ENCODE measurements at places on chromosomes 5 and 9. TPM values are rescaled to one million over a fixed set of nuclear protein-coding genes. Genes with fewer than 3 reads are reported as not detected.

DNA sequence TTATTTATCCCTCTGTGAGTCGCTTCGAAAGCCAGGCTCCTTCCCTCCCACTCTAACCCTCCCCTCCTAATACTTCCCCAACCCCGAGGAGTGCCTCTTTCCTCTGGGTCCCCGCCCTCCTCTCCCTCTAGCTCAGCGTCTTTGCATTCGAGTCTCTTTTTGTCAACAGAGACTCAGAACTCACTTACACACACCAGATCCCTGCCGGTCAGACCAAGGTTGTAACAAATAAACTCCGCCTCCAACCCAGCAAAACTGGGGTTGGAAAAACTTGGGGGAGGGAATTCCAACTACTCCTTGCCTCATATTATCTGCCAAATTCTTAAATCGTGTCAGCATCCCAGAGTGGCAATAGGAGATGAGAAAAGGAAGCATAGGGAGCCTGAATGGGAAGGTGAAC is at the start of gene HTR1A:
TSS of gene HTR1A (minus strand) at position 167 of the 400 bp plus-strand sequence. CDS start 726 bp downstream, outside the sequence.
- no peak within 1 kb of the TSS for H3K27ac ChIP-seq
- no peak for DNase-seq
- H3K4me1 ChIP-seq = no peaks in the 10 kb centered on the region
- no peaks in the 10 kb centered on the region for H3K27me3 ChIP-seq
- no peak within 1 kb of the TSS for H3K4me3 ChIP-seq
- H3K36me3 ChIP-seq = no peaks in the 10 kb centered on the region

DNA sequence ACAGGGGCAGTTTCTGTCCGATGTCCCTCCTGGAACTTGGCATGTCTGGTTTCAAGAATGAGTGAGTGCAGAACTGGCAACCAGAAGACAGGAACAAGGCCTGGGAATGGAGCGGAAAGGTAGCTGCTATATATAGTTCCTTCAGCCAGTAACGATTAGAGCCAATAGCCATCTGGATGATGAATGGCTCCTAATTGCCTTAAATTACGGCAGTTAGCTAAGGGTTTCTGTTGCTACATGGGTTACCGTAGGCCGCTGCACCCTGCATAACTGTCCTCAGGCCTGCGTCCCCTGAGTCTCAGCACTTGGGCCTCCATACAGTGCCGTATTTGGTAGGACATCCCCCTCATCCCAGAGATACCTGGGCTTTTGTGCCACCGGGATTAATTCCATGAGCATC is 29.4 kb downstream of the WWC1 start:
- no peak overlapping the region for H3K27ac ChIP-seq
- H3K4me3 ChIP-seq = no peak overlapping the region
- no peak for DNase-seq

Gene SLC45A2
- not detected for polyA plus RNA-seq

Gene C1QTNF3
- polyA plus RNA-seq = 0.50 TPM

GRCh38 chr5:58937031-58937681 is 354.3 kb downstream of the RAB3C start:
- H3K4me3 ChIP-seq = no peak overlapping the region
- no peaks in the 10 kb centered on the region for H3K36me3 ChIP-seq
- H3K4me1 ChIP-seq = no peaks in the 10 kb centered on the region

- peaks cover 29% of the 10 kb centered on the region for H3K36me3 ChIP-seq
- H3K27ac ChIP-seq = no peak overlapping the region
- H3K4me1 ChIP-seq = no peaks in the 10 kb centered on the region
- no peaks in the 10 kb centered on the region for H3K27me3 ChIP-seq
- DNase-seq = no peak
Measured at GRCh38 chr5:53607886-53608285, 47.4 kb downstream of the NDUFS4 start.

DNA sequence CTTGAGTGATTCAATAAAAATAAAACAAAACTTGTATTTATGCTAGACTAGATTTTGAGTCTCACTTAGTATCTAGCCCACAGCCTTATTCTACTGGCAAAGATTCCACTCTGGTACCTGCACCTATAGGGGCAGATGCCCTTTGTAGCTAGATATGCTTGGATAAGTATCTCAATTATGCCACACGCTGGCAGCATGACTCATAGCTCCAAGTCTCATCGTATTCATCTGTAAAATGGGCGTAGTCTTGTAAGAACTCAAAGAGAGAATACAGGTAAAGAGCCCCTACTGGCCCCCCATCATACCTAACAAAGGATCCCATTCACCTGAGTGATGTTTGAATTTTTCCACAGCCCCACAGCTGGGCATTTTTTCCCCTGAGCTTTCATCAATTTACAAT is 45.9 kb upstream of the ASTN2 start:
- no peak overlapping the region for H3K27ac ChIP-seq
- no peak for DNase-seq
- H3K4me3 ChIP-seq = no peak overlapping the region
- H3K36me3 ChIP-seq = no peaks in the 10 kb centered on the region
- H3K4me1 ChIP-seq = no peaks in the 10 kb centered on the region

Gene RETREG1
- 3.5 TPM for polyA plus RNA-seq

Gene TYRP1
- not detected for polyA plus RNA-seq

- no peaks in the 10 kb centered on the region for H3K36me3 ChIP-seq
- DNase-seq = peak; percentile 30
- no peak overlapping the region for H3K4me3 ChIP-seq
- H3K27ac ChIP-seq = no peak overlapping the region
Measured at GRCh38 chr5:18311266-18311665, 677.0 kb downstream of the TAF11L14 start.

Gene MVB12B
- 2.8 TPM for polyA plus RNA-seq

DNA sequence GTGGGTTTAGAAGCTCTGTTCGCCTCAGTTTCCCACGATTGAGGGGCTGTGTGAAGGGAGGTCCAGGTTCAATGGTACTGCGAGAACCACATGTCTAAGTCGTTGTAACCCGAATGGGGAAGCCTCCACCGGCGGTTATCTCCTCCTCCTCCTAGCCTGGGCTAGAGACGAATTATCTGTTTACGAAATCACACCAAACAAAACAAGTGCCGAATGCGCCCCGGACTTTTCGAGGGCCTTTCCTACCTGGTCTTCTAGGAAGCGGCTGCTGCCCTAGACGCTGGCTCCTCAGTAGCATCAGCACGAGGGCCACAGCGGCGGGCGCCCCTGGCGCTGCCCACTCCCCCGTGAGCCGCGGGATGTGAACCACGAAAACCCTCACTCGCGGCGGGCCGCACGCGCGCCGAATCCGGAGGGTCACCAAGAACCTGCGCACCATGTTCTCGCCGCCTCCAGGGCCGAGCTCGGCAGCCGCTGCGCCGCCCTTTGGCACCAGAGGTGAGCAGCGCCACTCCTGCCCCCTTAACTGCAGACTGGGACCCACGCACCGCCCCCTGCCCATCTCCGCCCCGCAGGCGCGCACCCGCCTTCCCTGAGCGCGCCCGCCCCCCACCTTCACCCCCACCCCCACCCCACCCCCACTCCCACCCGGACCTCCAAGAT is at the start of gene CDKN2A:
TSS of gene CDKN2A (minus strand) at position 500 of the 663 bp plus-strand sequence.
- H3K27me3 ChIP-seq = peaks cover 78% of the 10 kb centered on the region
- H3K36me3 ChIP-seq = no peaks in the 10 kb centered on the region
- peak; percentile 54 for DNase-seq
- peak within 1 kb of the TSS; percentile 94 for H3K4me3 ChIP-seq
- H3K27ac ChIP-seq = peak within 1 kb of the TSS; percentile 76
- peaks cover 38% of the 10 kb centered on the region for H3K4me1 ChIP-seq

DNA sequence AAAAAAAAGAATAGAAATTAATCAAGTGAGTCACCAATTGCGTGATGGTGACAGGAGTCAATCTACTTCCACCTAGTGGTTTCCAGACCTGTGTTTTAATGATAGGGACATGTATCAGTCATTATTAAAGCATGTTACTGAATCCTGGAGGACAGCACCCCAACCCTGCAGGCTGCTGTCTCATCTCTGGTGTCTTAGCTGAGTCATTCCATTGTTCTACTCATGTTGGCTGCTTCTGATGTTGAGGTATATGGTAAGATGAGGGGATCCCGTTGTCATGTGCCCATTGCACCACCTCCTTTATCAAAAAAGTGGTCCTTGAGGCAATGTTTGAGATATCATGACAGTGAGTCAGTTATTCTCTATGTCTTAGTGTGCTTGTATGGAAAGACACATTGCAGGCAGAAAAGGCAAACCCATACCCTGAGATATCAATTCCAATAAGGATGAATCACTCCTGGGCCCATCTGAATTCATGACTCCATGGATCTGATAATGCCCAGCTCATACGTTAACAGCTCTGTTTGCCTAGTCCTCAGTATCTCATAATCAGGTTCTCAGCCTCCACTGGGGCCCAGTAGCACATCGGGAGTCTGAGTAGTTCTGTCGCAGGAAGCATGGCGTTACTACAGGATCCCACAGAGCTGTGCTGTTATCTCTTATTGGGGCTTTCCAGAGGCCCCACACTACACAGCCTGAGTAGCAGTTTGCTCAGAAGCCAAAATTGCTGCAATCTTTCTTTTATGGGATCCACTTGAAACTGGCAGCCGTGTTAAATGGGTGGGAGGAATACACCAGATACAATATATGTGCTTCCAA is 31.2 kb downstream of the HMGCS1 start:
- H3K4me3 ChIP-seq = no peak overlapping the region
- DNase-seq = no peak
- H3K4me1 ChIP-seq = no peaks in the 10 kb centered on the region
- H3K27ac ChIP-seq = no peak overlapping the region

- H3K27me3 ChIP-seq = no peaks in the 10 kb centered on the region
- H3K27ac ChIP-seq = no peak overlapping the region
Measured at GRCh38 chr5:180289966-180290365, 1.9 kb downstream of the MAPK9 start.

DNA sequence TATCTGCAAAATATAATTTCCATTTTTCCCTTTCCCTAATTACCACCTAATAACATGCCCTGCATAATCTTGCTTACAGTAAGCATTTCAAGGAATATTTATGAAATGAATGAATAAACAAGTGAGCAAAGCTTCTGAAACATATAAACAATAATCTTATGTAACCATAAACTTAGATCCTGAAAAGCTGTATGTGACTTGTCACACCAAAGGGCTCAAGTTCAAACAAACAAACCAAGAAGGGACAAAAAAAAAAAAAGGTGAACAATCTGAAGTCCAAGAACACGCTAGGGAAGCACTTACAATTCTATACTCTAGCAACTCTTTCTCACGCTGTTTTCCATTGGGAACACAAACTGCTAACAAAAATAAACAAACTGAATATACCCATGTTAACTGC is 36.3 kb downstream of the PLPP1 start:
- no peak for DNase-seq
- H3K36me3 ChIP-seq = no peaks in the 10 kb centered on the region
- H3K27me3 ChIP-seq = no peaks in the 10 kb centered on the region
- H3K4me3 ChIP-seq = no peak overlapping the region
- H3K27ac ChIP-seq = no peak overlapping the region

- no peak overlapping the region for H3K27ac ChIP-seq
- H3K36me3 ChIP-seq = peaks cover 15% of the 10 kb centered on the region
- no peaks in the 10 kb centered on the region for H3K27me3 ChIP-seq
- H3K4me3 ChIP-seq = no peak overlapping the region
Measured at GRCh38 chr5:142871363-142872193, 101.4 kb downstream of the ARHGAP26 start.

GRCh38 chr9:108441726-108442125 is 414.1 kb downstream of the ACTL7B start:
- H3K4me3 ChIP-seq = no peak overlapping the region
- H3K36me3 ChIP-seq = no peaks in the 10 kb centered on the region
- no peaks in the 10 kb centered on the region for H3K27me3 ChIP-seq
- DNase-seq = no peak

GRCh38 chr5:42015254-42015653 is 90.2 kb downstream of the FBXO4 start:
- no peaks in the 10 kb centered on the region for H3K27me3 ChIP-seq
- no peak overlapping the region for H3K27ac ChIP-seq
- H3K4me1 ChIP-seq = no peaks in the 10 kb centered on the region
- H3K36me3 ChIP-seq = no peaks in the 10 kb centered on the region

Measured in CD14-positive monocyte (primary cell).